Activated CD4-positive, alpha-beta T cell treated with anti-CD3 and anti-CD28 coated beads for 1 hour (primary cell): ENCODE measurements at places on chromosomes 2 and 18.

- no peak for DNase-seq
Measured at GRCh38 chr2:60735496-60736250, 20.4 kb upstream of the PAPOLG start.

GRCh38 chr2:20629181-20629580 is 21.7 kb downstream of the HS1BP3 start:
- no peak for DNase-seq

- DNase-seq, result no peak
Measured at GRCh38 chr2:105750735-105751134, 6.0 kb downstream of the NCK2 start.

DNA sequence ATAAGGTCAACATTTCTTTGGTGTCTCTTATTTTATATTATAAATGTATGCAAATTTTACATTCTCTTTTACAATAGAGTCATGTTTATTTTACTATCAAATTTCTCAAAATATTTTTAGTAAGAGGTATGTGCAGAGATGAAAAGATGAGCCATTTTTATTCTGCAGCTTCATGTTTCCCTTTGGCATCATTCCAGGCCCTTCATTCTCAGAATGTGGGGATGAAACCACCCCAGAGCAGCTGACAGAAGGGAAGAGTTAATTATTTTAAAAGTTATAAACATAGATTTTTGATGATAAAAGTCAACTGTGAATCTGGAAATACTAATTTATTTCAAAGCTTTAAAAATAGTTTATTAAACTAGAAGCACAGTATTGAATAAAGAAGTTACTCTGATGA is 12.8 kb upstream of the FSHR start:
- DNase-seq, result no peak

DNA sequence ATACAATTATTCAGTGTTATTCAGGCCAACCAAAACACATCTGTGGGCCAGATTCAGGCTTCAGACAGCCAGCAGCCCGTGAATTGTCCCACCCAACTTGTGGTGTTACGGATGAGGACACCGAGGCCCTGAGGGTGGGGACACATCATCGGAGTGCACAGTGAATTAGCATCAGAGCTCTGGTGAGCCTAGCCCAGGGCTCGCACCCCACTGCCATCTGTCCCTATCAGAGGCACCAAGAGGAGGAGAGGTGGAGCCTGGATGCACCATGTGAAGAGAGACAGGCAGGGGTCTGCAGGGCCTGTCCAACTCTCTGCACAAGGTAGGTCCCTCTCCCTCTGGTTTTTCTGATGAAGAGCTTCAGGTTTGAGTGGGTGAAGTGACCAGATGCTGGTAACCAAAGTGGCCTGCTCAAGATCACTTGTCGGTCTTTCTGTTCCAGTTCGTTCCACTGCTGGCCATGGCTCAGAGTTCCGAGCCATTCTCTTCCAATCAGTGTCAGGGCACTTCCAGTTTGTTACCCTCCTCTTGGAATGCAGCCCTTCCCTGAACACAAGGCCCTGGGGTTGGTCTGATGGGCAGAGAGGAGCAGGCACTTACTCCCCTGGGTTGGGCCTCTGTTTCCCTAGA is 14.8 kb upstream of the GLI2 start:
- DNase-seq, result no peak

DNA sequence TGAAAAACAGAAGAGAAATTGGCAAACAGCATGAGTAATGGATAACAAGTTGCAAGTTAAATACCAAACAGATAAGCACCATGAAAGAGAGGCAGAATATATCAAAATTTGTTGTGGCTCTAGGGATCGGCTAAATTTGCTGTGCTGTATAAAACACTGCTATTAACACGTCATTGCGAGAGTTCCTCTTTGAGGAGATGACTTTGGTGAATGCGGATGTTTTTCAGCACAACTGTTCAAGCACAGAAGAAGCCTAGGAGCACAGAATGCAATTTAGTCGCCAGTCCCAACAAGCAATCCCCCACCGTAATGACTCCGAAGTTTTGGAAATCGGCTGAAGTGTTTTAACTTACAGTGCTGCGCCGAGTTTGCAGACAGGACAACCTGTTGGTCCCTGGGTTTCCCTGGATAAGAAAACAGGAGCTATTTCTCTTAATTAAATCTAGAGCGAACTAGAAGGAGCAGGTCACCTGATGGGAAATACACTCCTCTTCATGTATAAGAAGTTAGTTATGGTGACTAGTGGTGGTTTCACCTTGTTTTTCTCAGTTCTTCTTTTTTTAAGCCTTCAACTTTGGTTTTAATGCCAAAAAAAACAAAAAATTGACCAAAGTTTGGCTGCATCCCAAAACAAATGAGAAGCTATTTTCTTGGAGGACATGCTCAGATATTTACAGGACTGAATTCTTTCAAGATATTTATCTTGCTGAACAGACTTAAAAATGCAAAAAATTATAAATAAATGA is 454.1 kb upstream of the SALL3 start:
- no peak for DNase-seq

- peak; percentile 46 for DNase-seq
Measured at GRCh38 chr2:105789745-105790460, 45.2 kb downstream of the NCK2 start.

DNA sequence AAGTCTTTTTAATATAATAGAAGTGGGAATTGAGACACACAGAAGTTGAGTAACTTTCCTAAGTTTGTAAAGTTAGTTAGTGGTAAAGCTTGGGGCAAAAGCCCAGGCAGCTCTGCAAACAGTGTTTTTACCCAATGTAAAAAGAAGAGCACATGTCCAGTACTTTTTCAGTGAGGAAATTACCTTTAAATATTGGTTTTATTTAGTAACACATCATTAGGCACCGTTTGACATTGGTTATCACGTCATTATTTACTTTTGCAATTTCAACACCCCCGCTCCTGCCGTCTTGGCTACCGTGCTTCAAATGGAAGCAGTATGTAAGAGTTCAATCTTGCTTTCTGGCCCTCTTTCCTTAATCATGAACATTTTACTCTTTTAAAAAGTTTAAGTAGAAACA is 807.9 kb downstream of the EPHA4 start:
- DNase-seq, result no peak

- no peak for DNase-seq
Measured at GRCh38 chr18:8328126-8328525, 281.1 kb upstream of the RAB12 start.

- DNase-seq, result no peak
Measured at GRCh38 chr18:45691816-45692179, 32.2 kb upstream of the SLC14A1 start.

GRCh38 chr2:160397530-160397865 is 96.1 kb downstream of the RBMS1 start:
- DNase-seq, result no peak

GRCh38 chr18:61606759-61607158 is 273.5 kb downstream of the CDH20 start:
- DNase-seq, result no peak

DNA sequence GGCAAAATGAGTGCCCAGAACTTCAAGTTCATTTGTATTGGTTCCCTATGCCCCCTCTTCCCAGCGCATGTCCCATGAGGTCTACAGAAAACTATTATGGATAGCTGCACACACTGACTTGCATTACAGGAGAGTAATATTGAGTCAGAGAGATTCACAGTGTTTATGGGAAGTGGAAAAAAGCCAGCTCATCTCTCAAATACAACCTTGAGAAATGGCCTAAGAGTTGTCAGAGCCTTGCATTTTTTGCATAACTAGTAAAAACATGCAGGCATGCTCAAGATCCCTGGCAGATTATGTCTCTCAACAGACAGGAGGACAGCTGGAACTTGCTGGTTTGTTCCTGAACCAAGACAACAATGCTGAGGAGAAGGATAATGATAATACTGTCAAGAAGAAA is 1292.8 kb downstream of the DSC3 start:
- no peak for DNase-seq

DNA sequence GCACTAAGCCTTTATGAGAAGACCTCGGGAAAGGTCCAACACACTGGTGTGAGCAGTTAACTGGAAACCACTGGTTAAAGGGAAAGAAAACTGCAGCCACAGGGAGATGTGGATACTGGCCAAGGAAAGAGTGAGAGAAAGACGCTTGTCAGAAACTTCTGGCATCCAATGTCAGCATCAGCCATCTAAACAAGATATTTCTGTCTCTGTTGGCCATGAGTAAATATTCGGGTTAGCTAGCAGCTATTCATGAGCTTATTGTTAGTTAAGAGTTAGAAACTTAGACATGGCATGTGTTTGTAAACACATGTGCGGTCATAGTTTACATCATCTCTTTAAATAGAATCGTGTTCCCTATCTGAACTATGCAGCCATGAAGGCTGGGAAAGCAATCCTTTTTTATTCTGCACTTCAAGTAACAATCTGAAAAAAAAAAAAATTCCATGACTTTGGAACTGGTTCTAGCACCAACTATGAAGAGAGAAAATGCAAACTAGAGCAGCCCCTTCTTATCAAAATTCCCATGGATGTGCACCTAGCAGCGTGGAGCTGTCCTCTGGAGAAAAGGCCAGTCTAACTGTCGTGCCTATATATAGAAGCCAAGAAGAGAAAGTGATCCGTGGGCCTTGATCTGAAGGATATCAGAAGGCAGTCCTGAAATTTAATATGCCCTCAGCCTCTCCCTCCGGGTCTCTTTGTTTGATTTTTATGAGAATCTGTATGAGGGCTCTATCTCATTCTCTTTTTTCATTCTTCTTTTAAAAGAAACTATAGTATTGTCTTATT is 84.0 kb upstream of the RFX8 start:
- no peak for DNase-seq

- no peak for DNase-seq
Measured at GRCh38 chr2:220117025-220117424, 489.6 kb downstream of the SLC4A3 start.

DNA sequence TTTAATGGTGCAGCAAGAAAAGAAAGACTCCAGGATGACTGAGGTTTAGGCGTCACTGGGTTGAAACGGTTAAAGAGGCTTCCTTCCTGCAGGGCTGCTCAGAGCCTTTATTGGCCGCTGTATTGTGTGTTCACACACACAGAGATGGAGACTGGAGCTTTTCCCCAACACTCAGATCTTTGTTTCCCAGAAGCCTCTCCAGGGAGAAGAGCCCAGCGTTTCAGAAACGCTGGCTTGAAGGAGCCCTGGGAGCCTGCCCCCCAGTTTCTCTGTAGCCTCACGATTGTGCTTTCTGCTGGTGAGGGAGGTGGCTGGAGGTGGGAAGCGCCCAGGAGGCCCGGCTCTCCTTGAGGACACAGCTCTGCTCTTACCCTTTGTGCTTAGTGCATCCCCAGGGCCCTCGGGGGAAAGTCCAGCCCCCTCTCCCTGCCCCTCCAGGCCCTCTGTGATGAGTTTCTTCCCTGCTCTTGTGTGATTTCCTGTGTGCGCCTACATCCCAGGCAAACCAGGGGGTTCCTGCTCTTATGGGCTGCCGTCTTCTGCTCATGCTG is 37.1 kb downstream of the RRM2 start:
- no peak for DNase-seq

GRCh38 chr18:8834881-8835280 is 129.5 kb downstream of the MTCL1 start:
- no peak for DNase-seq

- peak; percentile 20 for DNase-seq
Measured at GRCh38 chr2:134218930-134219658, 34.8 kb upstream of the MGAT5 start.

GRCh38 chr2:138382672-138383071 is 118.9 kb upstream of the SPOPL start:
- no peak for DNase-seq

- no peak for DNase-seq
Measured at GRCh38 chr2:175957845-175958244, 44.2 kb downstream of the LNPK start.

GRCh38 chr2:9699139-9700108 is 68.6 kb upstream of the YWHAQ start:
- no peak for DNase-seq
